MCF 10A (cell line): ENCODE measurements at places on chromosomes 12 and 14.

DNA sequence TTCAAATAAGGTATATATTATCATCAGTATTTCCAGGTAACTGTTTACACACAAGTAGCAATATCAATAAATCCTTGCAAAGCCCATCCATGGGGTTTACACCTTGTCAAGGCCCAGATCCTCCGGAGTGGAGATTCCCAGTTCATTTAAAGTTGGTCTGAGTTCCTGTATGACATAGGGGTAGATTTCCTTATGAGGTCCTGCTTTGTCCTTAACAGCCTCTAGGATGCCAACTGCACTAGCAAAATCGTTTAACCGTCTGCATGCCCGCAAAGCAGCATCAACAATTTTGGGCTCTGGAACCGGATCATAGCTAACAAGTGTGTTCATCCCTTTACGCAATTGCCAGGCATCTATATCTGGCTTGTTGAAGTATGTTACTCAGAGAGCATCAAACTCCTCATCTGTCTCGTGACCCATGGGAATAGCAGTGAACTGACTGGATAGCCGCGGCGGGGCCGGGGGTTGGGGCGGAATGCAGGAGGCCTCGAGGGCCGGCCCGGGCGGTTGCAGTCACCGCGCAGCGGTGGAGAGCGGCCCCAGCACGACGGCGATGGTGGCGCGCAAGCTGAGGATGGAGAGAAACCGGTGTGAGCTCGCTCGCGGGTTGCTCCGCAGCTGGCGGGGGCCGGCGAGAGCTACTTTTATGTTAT, 30.6 kb upstream of the FBXO34 start:
- DNase-seq = no peak

GRCh38 chr12:104896146-104896545, 61.9 kb downstream of the SLC41A2 start:
- no peak for DNase-seq

DNA sequence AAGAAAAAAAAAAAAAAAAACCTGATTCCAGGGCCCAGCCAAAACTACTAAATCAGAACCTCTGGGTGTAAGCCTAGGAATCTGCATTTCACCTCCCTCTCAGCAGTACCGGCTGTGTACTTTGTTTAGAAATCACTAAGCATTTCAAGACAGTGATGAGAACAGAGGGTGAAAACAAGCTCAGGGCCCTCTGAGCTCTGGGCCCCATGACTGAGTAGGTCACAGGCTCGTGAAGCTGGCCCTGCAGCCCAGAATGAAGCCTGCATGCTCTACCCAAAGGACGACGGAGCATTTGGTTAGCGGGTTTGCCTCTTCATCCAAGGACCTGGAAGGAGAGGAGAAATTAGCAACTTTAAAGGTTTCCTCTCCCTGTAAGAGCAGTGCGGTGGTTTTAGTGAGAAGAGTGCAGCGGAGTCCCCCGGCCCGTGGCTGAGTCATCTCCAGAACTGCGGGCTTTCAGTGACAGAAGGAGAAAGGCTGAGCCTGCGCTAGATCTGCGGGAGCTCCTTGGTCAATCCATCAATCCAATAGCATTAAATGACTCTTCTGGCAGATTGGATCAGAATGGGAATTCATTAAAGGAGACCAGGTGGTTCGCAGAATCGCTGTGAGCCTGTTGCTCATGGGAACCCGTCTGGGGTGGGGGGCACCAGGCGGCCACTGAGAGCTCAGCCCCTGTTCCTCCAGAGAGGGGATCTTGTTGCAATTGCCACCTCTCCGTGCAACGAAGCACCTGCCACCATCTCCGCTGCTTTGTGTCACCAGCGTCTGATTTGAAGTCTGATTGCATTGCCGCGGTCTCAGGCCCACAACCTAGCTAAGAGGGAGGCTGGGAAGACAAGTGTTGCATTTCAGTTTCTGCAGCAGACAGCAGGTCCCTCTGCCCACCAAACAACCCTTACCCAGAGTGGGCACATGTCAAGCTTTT, 7.3 kb downstream of the IL31 start:
- no peak for DNase-seq

DNA sequence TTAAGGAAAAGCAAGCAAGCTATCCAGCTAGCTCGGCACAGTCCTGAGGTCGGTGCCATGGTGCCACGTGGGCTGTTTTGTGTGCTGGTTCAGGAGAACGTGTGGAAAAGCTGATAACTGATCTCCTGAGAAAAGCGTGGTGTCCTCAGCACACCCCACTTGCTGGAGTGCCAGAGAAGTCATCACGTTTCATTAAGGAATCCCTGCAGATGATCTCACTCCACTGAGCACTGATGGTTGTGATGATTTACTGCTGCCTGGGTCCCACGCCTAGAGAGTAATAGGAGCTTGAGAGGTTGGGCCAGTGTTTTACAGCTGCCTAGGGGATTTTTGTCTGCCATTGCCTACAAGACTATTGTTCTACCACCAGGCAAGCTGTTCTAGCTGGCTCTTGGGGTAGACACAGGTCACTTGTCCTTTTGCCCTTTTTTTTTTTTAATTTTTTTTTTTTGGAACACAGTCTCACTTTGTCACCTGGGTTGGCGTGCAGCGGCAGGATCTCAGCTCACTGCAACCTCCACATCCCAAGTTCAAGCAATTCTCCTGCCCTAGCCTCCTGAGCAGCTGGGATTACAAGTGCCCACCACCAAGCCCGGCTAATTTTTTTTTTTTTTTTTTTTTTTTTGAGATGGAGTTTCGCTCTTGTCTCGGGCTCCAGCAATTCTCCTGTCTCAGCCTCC, 42.3 kb upstream of the EVL start:
- no peak for DNase-seq

DNA sequence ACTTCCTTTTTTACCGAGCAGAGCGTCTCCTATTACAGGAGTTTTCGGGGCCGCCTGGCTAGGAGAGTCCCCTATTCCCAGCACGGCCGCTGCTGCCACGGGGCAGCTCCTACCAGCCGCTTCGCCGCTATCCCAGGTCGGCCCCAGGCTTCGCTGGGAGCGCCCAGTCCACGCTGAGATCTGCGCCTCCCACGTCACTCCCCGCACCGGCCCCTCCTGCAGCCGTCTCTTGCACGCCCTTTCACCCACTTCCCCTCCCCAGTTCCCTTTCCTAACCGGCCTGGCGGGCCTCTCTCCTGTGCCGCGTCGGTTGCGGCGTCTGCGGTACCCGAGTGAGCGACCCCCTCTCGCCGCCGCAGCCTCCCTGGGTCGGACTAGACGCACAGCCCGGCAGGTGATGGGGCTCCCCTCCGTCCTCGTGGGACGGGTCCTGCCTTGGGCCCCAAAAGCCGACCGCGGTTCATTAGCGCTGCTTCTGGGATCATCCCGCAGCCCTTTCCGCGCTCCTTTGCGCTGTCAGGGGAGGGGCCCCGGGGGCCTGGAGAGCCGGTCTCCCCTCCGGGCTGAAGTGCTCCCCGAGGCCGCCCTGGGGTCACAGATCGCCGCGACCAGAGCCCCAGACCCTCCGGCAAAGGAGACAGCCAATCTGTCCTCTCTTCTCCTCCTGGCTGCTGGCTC, 1318.4 kb downstream of the TMEM121 start:
- peak; percentile 42 for DNase-seq

DNA sequence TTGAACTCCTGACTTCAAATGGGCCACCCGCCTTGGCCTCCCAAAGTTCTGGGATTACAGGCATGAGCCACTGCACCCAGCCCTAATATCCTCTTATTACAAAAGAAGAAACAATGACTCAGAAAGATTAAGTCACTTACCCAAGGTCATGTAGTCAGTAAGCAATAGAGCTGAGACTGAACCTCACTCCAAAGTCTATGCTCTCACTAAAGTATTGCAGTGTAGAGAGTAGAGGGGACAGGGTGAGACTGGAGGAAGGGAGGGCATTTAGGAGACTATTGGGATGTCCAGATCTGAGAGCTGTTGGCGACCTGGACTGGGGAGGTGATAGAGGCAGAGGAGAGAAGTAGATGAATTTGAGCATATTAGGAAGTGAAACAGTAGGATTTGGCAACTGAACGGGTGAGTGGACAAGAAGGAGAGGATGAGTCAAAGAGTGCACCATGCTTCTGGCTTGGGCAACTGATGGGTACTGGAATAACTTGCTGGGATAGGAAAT, 11.8 kb downstream of the P2RX7 start:
- DNase-seq = peak; percentile 77

- peak; percentile 14 for DNase-seq
These were observed 547 bp downstream of the ZNF140 start for GRCh38 chr12:133081159-133081780.

DNA sequence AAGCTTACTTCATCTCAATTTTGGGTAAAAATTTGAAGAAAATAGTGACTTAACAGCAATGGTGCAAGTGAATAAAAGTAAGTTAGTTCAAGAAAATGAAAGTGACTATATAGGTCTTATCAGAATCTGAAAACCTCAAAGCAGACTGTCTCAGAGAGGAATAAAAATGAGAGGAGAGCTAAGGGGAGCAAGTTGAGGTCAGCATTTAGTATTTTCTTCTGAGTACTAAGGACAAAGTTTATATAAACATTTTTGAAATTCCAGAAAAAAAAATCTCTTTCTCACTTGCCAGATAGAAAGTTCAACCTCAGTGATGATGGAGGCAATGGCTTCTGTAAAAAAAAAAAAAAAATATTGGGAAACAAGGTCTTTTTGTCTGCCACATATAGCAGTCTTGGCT, 414.1 kb downstream of the NPAS3 start:
- DNase-seq = no peak

DNA sequence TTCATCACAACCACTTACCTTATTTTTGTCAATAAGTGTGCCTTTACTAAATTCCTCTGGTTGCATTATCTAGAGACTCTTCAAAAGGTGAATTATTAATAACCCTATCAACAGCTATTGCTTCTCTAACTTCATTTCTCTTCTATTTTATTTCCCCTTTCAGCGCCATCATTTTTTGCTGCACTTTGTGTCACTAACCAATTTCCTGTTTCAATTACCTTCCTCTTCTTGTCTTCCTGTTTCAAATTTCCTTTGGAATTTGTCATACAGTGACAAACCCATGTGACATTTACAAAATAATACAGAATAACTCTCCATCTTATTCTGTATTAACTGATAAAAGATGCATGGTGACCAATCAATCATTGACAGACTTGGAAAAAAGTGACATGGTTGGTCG, 12.2 kb upstream of the CLEC2A start:
- DNase-seq = no peak

DNA sequence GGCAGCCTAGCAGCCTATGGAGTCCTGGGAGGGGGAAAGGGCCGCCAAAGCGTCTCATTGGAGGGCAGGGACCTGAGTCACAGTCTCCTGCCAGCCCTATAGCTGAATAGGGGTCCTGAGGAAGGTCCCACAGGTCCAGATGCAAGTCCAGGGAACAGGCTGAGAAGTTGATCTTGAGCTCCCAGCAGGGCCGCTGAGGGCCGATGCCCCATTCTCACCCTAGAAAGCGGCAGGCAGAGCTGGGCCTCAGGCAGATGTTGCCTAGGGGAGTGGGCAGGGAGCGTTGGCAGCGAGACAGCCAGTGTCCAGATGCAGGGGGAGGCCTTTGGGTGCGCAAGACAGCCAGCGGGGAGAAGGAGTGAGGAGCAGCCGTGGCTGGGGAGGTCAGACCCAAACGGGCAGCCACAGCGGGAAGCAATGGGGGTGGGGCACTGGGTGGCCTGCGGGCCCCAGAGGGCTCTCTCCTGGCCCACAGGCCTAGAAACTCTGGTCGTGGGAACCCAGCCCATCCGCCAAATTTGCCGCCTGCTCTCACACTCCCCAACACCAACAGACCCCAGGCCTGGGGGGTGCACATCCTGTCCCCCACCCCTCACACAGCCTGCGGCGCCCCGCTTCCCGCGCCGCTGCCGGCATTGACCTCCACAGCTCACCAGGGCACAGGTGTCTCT, 1.1 kb downstream of the HDAC7 start:
- DNase-seq = peak; percentile 45

DNA sequence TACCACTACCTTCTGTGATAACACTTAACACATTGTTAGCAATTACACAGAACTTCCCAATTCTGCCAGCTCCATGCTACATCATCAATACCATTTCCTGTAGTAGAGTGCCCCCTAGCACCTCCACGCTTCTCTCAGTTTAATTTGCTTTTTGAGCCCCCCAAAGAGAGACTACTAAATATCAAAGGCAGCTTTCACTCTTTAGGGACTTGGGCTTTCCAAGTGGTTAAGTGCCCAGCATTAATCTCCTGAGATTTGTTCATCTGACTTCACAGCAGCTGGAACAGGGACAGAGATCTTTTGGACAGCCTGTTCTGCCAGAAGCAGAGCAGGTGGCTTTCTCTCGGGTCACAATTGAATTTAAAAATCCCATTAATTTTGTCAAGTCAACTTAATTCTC, 954.9 kb downstream of the DIO2 start:
- no peak for DNase-seq

GRCh38 chr12:92488735-92489134, 214.1 kb upstream of the PLEKHG7 start:
- no peak for DNase-seq

- DNase-seq = no peak
These were observed 117.3 kb upstream of the PZP start for GRCh38 chr12:9325471-9325870.

DNA sequence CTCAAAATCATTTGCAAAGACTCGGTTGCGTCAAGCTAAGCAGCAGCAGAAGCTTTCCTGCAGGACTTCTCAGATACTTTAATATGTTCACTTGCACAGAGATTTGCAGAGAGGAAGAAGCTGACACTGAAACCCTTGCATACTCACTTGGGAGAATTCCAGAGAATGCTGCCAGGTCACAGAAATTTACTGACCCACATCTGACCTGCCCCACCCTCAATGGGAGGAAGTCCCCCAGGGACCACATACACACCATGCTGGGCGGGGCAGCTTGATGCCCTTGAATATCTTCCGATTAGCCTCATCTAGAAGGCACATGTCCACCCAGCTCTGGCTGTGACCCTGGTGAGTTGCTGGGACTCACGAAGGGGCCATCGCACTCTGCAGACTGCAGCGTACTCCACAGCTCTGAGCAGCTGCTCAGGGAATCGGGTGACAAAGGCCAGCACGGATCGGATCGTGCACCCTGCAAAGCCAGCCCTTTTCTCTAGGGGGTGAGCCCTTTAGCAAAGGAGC, 83.2 kb downstream of the ITPK1 start:
- peak; percentile 48 for DNase-seq

- peak; percentile 47 for DNase-seq
These were observed 176.7 kb downstream of the PAH start for GRCh38 chr12:102740141-102740955.

DNA sequence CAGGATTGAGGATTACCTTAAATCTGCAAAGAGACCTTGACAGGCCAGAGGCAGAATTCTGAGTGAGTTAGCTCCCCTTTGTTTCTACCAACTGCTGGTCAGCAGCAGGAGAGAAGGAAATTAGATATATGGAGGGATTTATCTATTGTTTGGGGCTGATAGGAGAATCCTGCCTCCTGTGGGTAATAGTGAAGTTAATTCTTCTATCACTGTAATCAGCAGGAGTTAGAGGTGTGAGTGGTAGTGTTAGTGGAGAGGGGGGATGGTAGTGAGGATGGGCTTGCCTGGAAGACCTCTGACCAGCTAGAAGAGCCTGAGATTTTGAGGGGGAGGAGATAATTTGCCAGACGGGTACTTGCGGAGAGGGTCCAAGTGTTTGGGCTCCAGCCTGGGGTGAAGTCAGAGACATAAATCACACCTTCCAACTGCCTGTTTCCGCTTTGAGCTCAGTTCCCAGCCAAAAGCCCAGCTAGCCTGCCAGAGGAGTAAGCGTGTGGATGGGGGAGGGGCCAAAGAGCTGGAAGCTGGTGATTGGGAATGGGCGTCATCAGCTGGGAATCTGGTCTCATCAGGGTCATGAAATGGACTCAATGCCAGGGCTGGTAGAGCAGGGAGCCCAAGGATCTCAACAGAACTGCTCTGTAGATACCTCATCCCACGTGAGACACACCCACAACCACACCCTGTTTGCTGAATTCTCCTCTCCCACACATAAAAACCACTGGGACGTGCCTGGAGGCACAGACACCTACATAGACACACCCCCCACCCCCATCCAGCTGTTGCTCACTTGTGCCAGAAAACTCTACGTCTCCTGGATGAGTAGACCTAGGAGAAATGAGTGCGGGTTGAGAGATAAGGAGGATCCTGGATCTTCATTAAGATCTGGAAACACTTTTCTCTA, 13.1 kb upstream of the ITGA5 start:
- DNase-seq = peak; percentile 97
